ENCODE measurements at places on chromosomes 1 and 21. TPM values are rescaled to one million over a fixed set of nuclear protein-coding genes. Genes with fewer than 3 reads are reported as not detected.

XKR8 gene
- total RNA-seq, result 4.4 TPM

TPTE gene
- total RNA-seq, result not detected

NEK7 gene
- 110 TPM for total RNA-seq

DUSP23 gene
- 145 TPM for total RNA-seq

TRAF3IP3 gene
- not detected for total RNA-seq

OR2AK2 gene
- not detected for total RNA-seq

RNU1-4 gene
- total RNA-seq, result 5,329 TPM

IQGAP3 gene
- 8.9 TPM for total RNA-seq

ESRRG gene
- total RNA-seq, result not detected

SLC22A15 gene
- 0.47 TPM for total RNA-seq

CYP4A11 gene
- not detected for total RNA-seq

RYR2 gene
- not detected for total RNA-seq

OR6K6 gene
- total RNA-seq, result not detected

PDZK1 gene
- total RNA-seq, result 0.19 TPM

KLHL17 gene
- 4.9 TPM for total RNA-seq

INSRR gene
- not detected for total RNA-seq

PDE4B gene
- 71.8 TPM for total RNA-seq

LAPTM5 gene
- 11.5 TPM for total RNA-seq

KRTAP19-3 gene
- not detected for total RNA-seq

EDARADD gene
- not detected for total RNA-seq

SPRR2B gene
- not detected for total RNA-seq

TFB2M gene
- 12.8 TPM for total RNA-seq

SLC35E2B gene
- 21.7 TPM for total RNA-seq

NMNAT2 gene
- total RNA-seq, result 0.47 TPM

MYCL gene
- total RNA-seq, result 2.8 TPM

GJA5 gene
- 97.3 TPM for total RNA-seq

LAMC2 gene
- total RNA-seq, result 0.99 TPM

TMEM269 gene
- total RNA-seq, result not detected

ADAM30 gene
- not detected for total RNA-seq

SLC9C2 gene
- 2.0 TPM for total RNA-seq

SH3BGR gene
- 0.36 TPM for total RNA-seq

SLAMF8 gene
- not detected for total RNA-seq

WARS2 gene
- 12.8 TPM for total RNA-seq

SPRR2G gene
- not detected for total RNA-seq

CLCN6 gene
- total RNA-seq, result 4.0 TPM

PARK7 gene
- 292 TPM for total RNA-seq

NEGR1 gene
- total RNA-seq, result 4.8 TPM

IFFO2 gene
- 26.6 TPM for total RNA-seq
